ENCODE measurements at places on chromosomes 2 and 18.

- DNase-seq, result no peak
These were observed 862.2 kb upstream of the LRATD1 start for GRCh38 chr2:13770279-13770678.

DNA sequence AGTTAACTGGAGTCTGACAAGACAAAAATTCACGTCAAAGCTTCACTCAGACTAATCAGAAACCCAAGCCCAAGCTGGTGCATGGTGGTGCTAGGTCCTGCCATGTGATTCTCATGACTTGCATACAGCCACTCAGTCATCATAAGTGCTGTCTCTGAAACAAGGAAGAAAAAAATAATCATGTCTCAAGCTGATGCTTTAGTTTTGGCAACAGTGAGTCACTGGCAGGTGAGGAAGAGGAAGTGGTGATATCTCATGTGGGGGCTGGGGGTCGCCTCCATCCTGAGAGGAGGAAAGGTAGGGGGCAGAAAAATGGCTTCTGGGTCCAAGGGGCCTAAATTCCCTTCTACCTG, 136.3 kb downstream of the TMEM163 start:
- no peak for DNase-seq

DNA sequence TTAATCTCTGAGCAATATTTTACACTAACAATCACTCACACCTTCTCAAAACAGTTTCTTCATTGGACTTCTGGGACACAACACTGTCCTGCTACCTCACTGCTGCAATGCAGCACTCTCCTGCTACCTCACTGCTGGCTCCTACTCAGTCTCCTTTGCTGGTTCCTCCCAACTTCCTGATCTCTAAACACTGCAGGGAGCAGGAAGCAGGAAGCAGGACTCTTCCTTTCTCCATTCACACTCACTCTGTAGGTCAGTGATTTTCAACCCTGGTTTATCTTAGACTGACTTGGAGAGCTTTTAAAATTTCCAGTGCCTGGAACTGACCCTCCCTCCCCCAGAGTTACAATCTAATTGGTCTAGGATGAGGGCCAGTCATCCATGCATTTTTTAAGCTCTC, 243.4 kb upstream of the RBBP8 start:
- DNase-seq, result no peak

- no peak for DNase-seq
These were observed 309.0 kb upstream of the MEIS1 start for GRCh38 chr2:66125951-66126350.

GRCh38 chr2:160111951-160112798, 49.8 kb upstream of the PLA2R1 start:
- DNase-seq, result no peak

DNA sequence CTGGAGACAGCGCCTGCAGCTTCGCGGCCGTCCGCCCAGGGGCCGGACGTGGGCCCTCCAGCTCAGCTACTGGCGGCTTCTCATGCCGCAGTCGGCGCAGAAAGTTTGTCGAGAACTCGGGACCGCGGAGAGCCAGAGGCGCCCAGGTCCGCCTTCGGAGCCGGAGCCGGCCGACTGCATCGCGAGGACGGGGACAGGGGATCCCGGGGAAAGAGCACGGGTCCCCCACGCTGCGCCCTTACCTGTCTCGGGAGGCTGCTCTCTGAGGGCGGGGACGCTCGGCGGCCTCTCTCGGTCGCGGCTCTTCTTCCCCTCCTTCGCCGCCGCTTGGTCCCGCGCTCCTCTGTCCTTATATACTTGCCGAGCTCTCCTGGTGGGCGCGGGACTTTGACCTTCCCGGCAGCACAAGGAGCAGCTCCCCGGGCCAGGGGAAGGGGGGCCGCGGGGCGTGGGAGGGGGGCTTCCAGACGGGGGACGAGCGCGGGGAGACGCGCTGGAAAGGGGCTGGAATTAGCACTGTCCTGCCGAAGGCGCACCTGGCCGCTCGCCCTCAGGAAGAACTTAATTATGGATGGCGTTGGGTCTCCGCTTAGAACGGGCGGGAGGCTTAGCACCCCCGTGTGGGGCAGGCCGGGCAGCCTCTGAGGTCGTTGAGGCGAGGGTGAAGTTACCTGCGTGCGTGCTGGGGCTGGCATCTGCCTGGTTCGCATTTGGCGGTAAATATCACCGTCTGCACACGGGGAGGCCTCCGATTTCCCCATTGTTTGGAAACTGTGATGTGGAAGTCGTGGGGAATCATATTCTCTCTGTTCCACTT, at the start of gene POMC:
POMC (minus strand) TSS at position 325 of the 817 bp plus-strand sequence. CDS start 3,808 bp downstream, outside the sequence.
- peak; percentile 30 for DNase-seq

- no peak for DNase-seq
These were observed 508.9 kb downstream of the CNTNAP5 start for GRCh38 chr2:124534028-124534427.

DNA sequence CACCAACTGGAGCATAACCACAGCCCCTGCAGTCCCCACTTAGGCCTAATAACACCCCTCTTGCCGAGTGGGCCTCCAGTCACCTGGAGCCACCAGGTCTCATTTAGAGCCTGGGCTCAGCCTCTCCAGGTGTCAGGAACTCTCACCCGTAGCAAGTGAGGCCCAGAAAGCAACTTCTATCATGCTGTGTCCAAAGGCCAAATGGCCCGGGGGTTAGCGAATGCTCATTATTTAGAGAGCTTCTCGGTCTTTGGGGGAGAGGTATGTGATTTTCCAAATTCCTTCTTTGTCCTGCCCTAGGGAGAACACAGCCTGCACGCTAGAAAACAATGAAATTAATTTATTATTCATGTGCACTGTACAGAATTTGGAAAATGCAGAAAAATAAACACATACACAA, 109.9 kb upstream of the PTPRM start:
- DNase-seq, result no peak

GRCh38 chr18:50675043-50675442, 115.2 kb downstream of the MAPK4 start:
- DNase-seq, result no peak

DNA sequence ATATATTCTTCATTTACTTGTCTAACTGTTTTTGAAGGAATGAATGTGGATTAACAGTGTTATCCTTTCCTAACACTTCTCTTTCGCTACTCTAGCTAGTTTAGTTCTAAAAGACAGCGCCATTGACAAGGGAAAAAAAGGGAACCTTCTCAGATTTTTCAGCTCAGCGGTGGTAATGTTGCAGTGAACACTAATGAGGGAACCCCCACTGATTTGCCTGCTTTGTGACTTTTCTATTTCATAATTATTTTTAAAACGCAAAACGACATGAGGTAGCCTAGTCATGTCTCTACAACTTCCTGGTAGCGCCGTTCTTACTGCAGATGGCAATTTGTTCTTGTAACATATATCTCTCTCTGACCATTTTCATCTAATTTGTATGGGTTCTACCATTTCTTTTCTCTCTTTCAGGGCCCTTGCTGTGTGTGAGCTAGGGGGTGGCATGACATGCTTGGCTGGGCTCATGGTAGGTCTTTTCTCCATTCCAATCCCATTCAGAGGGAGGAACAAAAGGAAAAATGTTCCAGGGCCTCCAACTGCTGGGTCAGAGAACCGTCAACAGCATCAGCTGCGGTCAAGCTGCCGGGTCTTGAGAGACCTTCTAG, 235.5 kb upstream of the SIX3 start:
- DNase-seq, result no peak

DNA sequence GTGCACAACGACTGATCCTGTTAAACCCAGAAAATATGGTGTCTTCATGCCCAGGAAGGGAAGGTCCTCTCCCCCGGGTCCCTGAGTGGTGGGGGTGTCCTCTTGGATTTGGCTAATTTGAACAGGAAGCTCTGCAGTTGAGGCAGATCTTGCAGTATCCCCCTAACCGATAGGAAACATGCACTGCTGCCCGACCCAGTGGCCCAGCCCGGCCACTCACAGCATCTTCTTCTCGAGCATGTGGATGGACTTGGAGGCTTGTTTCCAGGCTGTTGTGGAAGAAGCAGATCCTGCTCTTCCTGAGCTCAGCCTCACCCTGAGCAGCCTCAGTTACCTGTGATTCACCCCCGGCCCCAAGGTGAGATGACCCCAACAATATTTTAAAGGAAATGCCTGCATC, 46.4 kb upstream of the ASB1 start:
- DNase-seq, result no peak

GRCh38 chr2:216315802-216316603, 56.3 kb downstream of the MARCHF4 start:
- DNase-seq, result peak; percentile 35

DNA sequence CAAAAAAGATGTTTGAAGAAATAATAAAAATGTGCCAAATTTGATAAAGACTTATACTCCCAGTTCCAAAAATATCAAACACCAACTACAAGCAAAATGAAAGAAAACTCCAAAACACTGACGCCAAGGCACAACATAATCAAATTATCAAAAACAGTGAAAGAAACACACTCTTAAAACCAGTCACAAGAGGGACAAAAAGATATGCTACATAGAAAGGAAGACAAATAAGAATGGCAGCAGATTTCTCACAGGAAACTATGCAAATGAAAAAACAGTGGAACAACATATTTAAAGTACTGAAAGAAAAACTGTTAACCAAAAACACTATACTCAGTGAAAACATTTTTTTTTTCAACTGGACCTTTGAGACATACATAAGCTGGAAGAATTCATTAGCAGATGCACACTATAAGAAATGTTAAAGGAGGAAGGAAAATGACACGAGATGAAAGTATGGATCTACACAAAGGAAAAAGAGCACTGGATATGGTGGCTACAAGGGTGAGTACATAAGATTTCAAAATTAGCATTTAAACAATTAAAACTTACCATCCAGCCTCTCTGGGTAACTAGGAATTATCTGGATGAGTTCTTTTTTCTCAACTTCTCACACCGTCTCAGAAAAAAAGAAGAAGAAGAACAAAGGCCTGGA, 94.0 kb upstream of the ACVR1C start:
- peak; percentile 23 for DNase-seq

DNA sequence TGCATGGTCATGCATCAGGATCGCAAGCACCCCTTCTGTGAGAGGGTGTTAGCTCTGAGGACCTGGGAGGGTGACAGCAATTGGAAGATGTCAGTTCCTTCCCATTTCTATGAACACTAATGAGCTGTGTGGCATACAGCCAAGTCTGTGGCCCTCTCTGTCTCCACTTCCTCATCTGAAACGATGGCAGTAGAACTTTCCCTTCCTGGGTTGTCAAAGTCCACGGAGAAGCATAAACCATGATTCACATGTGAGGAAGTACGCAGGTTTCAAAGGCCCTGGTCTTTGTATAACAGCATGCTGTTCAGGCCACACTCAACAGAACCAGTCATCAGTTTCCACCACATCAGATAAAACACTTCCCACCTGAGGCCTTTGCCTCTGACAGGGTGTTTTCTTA, 167.4 kb upstream of the RAB6C start:
- DNase-seq, result no peak

GRCh38 chr2:73111073-73112025, 1.4 kb downstream of the RAB11FIP5 start:
- DNase-seq, result no peak

GRCh38 chr2:200667413-200667812, 81.6 kb downstream of the AOX1 start:
- no peak for DNase-seq

- DNase-seq, result no peak
These were observed 157.7 kb downstream of the ANTXR1 start for GRCh38 chr2:69170661-69171060.

DNA sequence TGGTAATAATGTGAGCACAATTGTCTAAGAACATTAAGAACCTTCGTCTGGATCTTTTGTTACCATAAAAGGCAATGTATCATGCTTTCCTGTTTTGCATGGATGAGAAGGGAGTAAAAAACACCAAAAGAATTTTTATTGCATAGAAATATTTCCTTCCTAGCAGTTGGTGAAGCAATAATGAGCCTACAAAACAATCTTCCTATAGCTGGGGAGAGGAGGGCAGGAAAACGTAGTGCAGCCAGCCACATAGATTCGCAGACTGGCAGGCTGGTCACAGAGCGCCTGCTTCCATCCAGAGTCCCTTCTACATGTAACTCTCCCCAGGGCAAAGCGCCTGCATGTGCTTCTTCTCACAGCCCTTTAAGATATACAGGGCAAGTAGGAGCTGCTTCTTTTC, 190.4 kb downstream of the BABAM2 start:
- peak; percentile 94 for DNase-seq

GRCh38 chr2:168592181-168592831, 136.2 kb downstream of the CERS6 start:
- DNase-seq, result no peak

- DNase-seq, result no peak
These were observed 37.8 kb upstream of the STAT4 start for GRCh38 chr2:191188550-191189093.

GRCh38 chr2:175844169-175844568, 157.9 kb downstream of the LNPK start:
- peak; percentile 53 for DNase-seq

GRCh38 chr2:48605482-48606175, 12.0 kb upstream of the GTF2A1L start:
- peak; percentile 17 for DNase-seq

GRCh38 chr2:237643582-237644380, 16.4 kb downstream of the LRRFIP1 start:
- DNase-seq, result no peak

GRCh38 chr2:101361121-101361520, 26.2 kb downstream of the CREG2 start:
- no peak for DNase-seq

- no peak for DNase-seq
These were observed 67.7 kb upstream of the DNMT3A start for GRCh38 chr2:25409468-25409867.

GRCh38 chr2:85307527-85307897, 20.3 kb downstream of the TGOLN2 start:
- DNase-seq, result no peak

- DNase-seq, result no peak
These were observed 130.4 kb downstream of the ZNF236 start for GRCh38 chr18:76952747-76953146.

DNA sequence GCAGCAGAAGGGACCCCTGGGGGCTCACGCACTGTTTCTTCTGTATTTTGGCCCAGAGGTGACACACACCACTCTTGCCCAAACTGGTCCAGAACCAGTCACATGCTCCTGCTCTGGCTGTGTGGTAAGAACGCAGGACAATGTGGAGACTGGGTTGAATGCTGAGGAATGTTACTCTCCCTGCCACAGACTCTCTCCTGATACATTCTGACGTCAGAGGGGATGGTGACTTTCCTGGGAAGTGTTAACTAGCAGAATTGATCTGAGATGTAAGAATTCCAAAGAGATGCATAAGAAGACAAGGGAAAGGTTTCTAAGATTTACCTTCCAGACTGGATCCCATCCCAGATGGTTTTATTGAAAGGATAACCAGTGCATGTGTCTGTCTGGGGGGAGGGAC, 100.8 kb downstream of the ASB1 start:
- DNase-seq, result peak; percentile 33

GRCh38 chr2:9258953-9259399, 52.4 kb downstream of the ASAP2 start:
- DNase-seq, result peak; percentile 43

- DNase-seq, result no peak
These were observed 69.4 kb downstream of the RHOB start for GRCh38 chr2:20516291-20516645.

- no peak for DNase-seq
These were observed 152.0 kb downstream of the CYRIA start for GRCh38 chr2:16513626-16514025.

DNA sequence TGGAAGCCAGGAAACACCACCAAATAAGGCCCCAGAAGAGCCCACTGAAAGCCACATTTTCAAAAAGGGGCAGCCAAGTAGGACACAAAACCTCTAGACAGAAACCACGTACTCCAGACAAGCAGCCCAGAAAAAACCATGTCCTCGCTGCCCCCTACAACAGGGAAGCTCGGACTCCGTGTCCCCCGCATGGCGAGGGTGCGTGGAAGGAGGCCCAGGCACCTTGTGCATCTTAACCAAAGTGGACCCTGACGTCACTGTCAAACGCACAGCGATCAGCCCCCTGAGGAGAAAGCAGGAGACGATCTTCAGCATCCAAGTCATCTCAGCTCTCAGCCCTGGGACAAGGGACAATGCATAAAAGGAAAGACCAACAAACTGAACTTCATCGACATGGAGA, 168.4 kb downstream of the EIPR1 start:
- no peak for DNase-seq

All from fibroblast of pulmonary artery (primary cell).